Spleen (tissue), 13 donors: ENCODE measurements at places on chromosomes 3 and 15. TPM values are rescaled to one million over a fixed set of nuclear protein-coding genes. Genes with fewer than 3 reads are reported as not detected.
A peak's percentile ranks its signal among the peaks of the same experiment; 100 is the strongest.

MINDY4B gene
- total RNA-seq, result not detected

ZPLD1 gene
- not detected for total RNA-seq

RARB gene
- total RNA-seq, result 13.0 TPM

TNFSF10 gene
- total RNA-seq, result 114 TPM

TUSC7 gene
- not detected for total RNA-seq

GPR156 gene
- not detected for total RNA-seq

GOLGA6B gene
- not detected for total RNA-seq

CRABP1 gene
- 159 TPM for total RNA-seq

NANOGP8 gene
- 0.50 TPM for total RNA-seq

COX5A gene
- total RNA-seq, result 109 TPM

CD200R1 gene
- 14.0 TPM for total RNA-seq

IL17RB gene
- total RNA-seq, result 0.30 TPM

SLC9A9 gene
- 47.0 TPM for total RNA-seq

SOX14 gene
- not detected for total RNA-seq

ZKSCAN7 gene
- total RNA-seq, result 4.0 TPM

DNA sequence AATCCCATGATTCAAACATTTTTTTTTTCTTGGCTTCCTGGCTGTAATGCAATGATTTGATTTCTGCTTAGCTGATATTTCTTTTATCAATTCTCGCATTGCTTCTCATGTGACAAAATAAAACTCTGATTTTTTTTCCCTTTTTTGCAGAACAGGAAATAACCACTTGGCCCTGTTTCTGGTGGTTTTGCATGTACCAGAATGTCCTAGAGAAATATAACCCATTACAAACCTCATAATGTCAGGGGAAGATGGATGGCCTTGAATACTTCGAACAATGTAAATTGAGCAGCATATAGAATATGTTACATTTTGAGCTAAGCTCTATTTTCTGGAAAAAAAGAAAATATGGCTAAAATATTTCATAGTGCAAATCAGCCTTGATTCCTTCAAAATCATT, 275.6 kb downstream of the RAP2B start:
- peaks cover 13% of the 10 kb centered on the region for H3K4me1 ChIP-seq
- no peak for DNase-seq
- H3K27me3 ChIP-seq, result no peaks in the 10 kb centered on the region
- no peak overlapping the region for H3K27ac ChIP-seq
- no peak overlapping the region for H3K4me3 ChIP-seq
- H3K36me3 ChIP-seq, result no peaks in the 10 kb centered on the region

DNA sequence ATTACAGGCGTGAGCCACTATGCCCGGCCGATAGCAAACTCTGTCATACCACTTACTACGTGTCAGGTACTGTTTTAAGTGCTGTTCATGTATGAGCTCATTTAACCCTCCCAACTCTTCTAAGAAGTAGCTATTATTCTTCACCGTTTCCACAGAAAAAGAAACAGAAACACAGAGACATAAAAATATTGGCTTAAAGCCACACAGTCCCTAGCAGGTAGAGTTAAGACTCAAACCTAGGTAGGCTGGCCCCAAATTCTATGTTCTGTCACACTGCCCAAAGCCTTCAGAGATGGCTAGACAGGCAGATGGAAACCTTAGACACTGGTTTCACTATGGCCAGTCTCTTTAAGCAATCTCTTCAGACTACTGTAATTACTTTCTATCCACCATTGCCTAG, 149.8 kb upstream of the KCNMB2 start:
- no peak overlapping the region for H3K4me3 ChIP-seq
- peaks cover 5% of the 10 kb centered on the region for H3K4me1 ChIP-seq
- DNase-seq, result no peak
- H3K27me3 ChIP-seq, result no peaks in the 10 kb centered on the region
- no peaks in the 10 kb centered on the region for H3K36me3 ChIP-seq

DNA sequence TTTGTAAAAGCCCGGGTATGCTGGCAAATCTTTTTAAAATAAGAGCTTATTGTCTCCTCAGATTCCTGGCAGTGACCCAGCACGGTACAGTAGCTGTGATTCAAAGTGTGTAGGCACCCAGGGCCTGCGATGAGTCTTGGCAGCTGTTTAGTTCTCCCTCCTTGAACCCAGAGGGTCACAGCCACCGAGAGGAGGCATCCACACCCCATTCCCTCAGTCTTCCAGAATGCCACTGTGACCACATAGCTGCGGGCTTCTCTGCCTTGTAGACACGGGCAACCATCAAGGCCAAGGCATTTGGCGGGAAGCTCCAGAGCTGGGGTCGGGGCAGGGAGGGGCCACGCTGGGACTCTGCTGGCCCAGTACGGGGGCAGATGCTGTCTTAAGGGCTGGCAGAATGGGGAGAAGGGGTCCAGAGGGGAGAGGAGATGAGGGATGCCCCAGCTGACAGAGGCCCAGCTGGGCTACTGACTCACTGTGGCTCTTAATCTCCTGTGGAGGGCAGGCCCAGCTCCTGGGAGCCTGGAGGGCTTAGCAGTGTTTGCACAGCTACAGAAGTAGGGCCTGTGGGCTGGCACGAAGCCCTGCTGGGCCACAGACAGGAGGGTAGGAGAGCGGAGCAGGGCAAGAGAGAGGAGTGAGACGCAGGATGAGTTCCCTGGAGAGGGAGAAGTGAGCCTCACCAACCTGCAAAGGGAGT, 68.8 kb upstream of the DLG1 start:
- H3K4me3 ChIP-seq, result no peak overlapping the region
- no peaks in the 10 kb centered on the region for H3K4me1 ChIP-seq
- no peak overlapping the region for H3K27ac ChIP-seq
- DNase-seq, result peak; percentile 58
- no peaks in the 10 kb centered on the region for H3K27me3 ChIP-seq

- no peaks in the 10 kb centered on the region for H3K4me1 ChIP-seq
- H3K4me3 ChIP-seq, result no peak overlapping the region
- no peak for DNase-seq
- no peak overlapping the region for H3K27ac ChIP-seq
- no peaks in the 10 kb centered on the region for H3K36me3 ChIP-seq
- H3K27me3 ChIP-seq, result no peaks in the 10 kb centered on the region
Observed at GRCh38 chr3:89360156-89360555, 252.7 kb downstream of the EPHA3 start.

- peak overlapping the region; percentile 5 for H3K4me3 ChIP-seq
- H3K27ac ChIP-seq, result peak overlapping the region; percentile 82
- no peaks in the 10 kb centered on the region for H3K27me3 ChIP-seq
- no peaks in the 10 kb centered on the region for H3K36me3 ChIP-seq
- peaks cover 9% of the 10 kb centered on the region for H3K4me1 ChIP-seq
Observed at GRCh38 chr3:71304684-71305083, 278.8 kb downstream of the FOXP1 start.

DNA sequence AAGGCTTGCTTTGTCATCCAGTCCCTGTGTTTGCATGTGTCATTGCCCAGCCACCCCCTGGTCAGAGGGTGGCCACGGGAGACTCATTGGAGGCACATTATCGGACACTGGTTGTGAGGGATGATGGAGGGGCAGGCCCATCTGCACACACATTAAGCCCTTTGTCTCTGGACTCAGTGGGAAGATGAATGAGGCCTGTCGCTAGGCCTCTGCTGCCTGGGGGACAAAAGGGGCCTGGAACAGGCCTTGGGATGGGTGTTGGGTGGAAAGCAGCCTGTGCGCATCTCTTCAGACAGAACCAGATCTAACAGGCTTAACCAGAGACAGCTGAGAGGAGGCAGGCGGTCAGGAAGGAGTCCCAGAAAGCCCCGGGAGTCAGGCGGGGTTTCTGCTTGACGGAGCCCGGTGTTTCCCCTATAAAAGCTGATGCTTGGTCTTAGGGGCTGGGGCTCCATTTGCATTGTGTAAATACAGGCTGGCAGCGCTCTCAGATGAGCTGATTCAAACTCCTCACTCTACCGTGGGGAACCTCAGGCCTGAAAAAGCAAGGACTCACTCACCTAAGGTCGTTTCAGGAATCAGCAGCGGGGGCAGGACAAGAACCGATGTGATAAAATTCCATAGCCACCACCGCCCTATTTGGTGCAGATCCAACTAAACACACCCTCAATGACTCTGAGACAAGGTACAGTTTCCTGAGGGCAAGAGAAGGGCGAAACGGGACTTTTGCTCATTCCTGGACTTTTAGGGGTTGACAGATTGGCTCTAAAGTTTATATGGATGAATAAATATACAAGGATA, 17.1 kb upstream of the SKIC8 start:
- DNase-seq, result peak; percentile 47
- H3K4me3 ChIP-seq, result no peak overlapping the region
- no peaks in the 10 kb centered on the region for H3K36me3 ChIP-seq
- H3K27me3 ChIP-seq, result no peaks in the 10 kb centered on the region

GRCh38 chr3:187255314-187255713, 36.2 kb downstream of the MASP1 start:
- no peak for DNase-seq
- no peak overlapping the region for H3K4me3 ChIP-seq
- peaks cover 29% of the 10 kb centered on the region for H3K27me3 ChIP-seq
- H3K4me1 ChIP-seq, result no peaks in the 10 kb centered on the region

- no peaks in the 10 kb centered on the region for H3K4me1 ChIP-seq
- H3K36me3 ChIP-seq, result no peaks in the 10 kb centered on the region
- no peak for DNase-seq
- no peaks in the 10 kb centered on the region for H3K27me3 ChIP-seq
- no peak overlapping the region for H3K4me3 ChIP-seq
Observed at GRCh38 chr3:170889132-170889531, 19.1 kb upstream of the RPL22L1 start.

DNA sequence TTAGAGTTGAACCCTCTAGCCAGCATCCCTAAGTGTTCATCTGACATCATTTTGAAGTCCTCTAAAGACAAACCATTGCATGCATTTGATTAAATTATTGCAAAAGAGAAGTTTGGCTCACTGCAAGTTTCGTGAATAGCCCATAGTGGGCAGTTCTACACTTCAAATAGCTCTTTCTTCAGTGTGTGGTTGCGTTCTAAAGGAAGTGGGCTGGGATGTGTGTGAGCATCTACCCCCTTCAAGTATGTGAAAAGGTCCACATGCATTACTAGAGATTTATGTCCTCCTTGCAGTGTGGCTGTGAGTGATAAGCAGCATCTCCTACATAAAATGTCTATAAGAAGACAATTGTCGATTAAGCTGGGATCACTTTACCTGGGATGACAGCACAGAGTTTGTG, 54.6 kb downstream of the SST start:
- no peak overlapping the region for H3K4me3 ChIP-seq
- H3K27me3 ChIP-seq, result peaks cover under 1% of the 10 kb centered on the region
- no peaks in the 10 kb centered on the region for H3K36me3 ChIP-seq
- H3K27ac ChIP-seq, result no peak overlapping the region

GRCh38 chr3:161310649-161311423, 60.5 kb downstream of the SPTSSB start:
- no peaks in the 10 kb centered on the region for H3K27me3 ChIP-seq
- DNase-seq, result no peak
- no peaks in the 10 kb centered on the region for H3K36me3 ChIP-seq
- peak overlapping the region; percentile 22 for H3K27ac ChIP-seq
- peaks cover 6% of the 10 kb centered on the region for H3K4me1 ChIP-seq

DNA sequence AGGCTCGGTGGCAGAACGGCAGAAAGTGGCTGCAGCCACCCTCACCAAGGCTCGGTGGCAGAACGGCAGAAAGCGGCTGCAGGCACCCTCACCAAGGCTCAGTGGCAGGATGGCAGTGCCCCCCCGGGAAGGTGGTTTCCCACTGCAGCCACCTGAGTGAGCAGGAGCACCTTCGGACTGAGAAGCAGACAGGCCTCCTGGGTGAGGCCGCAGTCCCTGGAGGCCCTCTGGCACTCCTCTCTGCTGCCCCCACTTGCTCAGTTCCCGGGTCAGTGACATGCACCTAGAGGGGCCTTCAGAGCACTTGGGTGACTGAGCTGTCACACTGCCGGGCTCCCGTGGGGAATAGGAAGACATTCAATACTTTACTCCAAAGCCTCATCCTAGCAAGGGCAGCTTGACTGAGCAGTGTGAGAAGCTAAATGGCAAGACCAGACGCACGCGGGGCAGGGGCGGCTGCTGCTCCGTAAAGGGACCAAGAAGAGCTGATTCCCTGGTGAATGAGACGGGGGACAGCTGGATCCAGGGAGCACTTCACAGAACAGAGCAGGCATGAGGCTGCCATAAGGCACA, 62.7 kb downstream of the PCSK6 start:
- DNase-seq, result peak; percentile 72
- H3K27ac ChIP-seq, result no peak overlapping the region
- peaks cover 13% of the 10 kb centered on the region for H3K4me1 ChIP-seq
- H3K27me3 ChIP-seq, result no peaks in the 10 kb centered on the region
- no peak overlapping the region for H3K4me3 ChIP-seq

DNA sequence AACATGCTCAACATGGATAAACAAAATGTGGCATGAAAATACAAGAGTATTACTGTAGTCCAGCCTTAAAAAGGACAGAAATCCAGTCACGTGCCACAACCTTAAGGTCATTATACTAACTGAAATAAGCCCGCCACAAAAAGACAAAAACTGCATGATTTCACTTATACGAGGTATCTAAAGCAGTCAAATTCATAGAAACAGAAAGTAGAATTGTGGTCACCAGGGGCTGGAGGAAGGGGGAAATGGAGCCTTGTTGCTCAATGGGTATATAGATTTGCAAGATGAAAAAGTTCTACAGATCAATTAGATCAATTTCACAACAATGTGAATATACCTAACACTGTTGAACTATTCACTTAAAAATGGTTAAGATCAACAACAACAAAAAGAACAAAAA, 7.4 kb downstream of the GLB1 start:
- peak overlapping the region; percentile 50 for H3K27ac ChIP-seq
- peaks cover 48% of the 10 kb centered on the region for H3K36me3 ChIP-seq
- H3K27me3 ChIP-seq, result no peaks in the 10 kb centered on the region
- H3K4me3 ChIP-seq, result no peak overlapping the region
- DNase-seq, result no peak
- H3K4me1 ChIP-seq, result peaks cover 60% of the 10 kb centered on the region

DNA sequence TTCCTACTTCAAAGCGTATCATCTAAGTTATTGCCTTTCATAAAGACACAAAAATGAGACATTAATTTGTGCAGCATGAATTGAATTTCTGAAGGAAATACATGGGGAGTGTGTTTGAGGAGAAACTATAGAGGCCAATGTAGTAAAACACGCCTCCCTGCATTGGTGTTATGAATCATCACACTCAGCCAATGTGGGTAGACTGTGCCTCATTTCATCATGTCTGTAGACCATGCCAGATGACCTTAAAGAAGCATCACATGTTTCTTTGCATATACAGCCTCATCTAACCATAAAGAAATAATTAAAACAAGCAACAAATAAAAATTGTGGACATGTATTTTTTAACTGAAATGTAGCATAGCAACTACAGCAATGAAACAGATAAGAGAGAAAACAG, 486.0 kb upstream of the ADAMTS9 start:
- no peak for DNase-seq
- H3K36me3 ChIP-seq, result no peaks in the 10 kb centered on the region
- H3K4me3 ChIP-seq, result no peak overlapping the region
- H3K27ac ChIP-seq, result no peak overlapping the region
- peaks cover 8% of the 10 kb centered on the region for H3K4me1 ChIP-seq

GRCh38 chr3:149122721-149123578, 6.5 kb upstream of the HPS3 start:
- no peaks in the 10 kb centered on the region for H3K36me3 ChIP-seq
- no peak for DNase-seq
- no peak overlapping the region for H3K4me3 ChIP-seq
- H3K27me3 ChIP-seq, result no peaks in the 10 kb centered on the region
- no peak overlapping the region for H3K27ac ChIP-seq
- H3K4me1 ChIP-seq, result peaks cover 8% of the 10 kb centered on the region

GRCh38 chr3:50323614-50324199, 1.2 kb upstream of the HYAL2 start:
- H3K27ac ChIP-seq, result peak overlapping the region; percentile 96
- peak overlapping the region; percentile 91 for H3K4me3 ChIP-seq
- no peaks in the 10 kb centered on the region for H3K27me3 ChIP-seq
- DNase-seq, result peak; percentile 89
- H3K4me1 ChIP-seq, result peaks cover 44% of the 10 kb centered on the region

GRCh38 chr3:31483776-31484175, 48.9 kb upstream of the STT3B start:
- H3K4me1 ChIP-seq, result no peaks in the 10 kb centered on the region
- H3K36me3 ChIP-seq, result no peaks in the 10 kb centered on the region
- H3K27me3 ChIP-seq, result no peaks in the 10 kb centered on the region
- no peak overlapping the region for H3K4me3 ChIP-seq
